ENCODE measurements at places on chromosomes 2 and 18.

GRCh38 chr2:27408601-27409320 lies 630 bp downstream of the PPM1G start:
- DNase-seq: no peak

GRCh38 chr2:10909050-10909995 lies 2.4 kb upstream of the KCNF1 start:
- DNase-seq: no peak

DNA sequence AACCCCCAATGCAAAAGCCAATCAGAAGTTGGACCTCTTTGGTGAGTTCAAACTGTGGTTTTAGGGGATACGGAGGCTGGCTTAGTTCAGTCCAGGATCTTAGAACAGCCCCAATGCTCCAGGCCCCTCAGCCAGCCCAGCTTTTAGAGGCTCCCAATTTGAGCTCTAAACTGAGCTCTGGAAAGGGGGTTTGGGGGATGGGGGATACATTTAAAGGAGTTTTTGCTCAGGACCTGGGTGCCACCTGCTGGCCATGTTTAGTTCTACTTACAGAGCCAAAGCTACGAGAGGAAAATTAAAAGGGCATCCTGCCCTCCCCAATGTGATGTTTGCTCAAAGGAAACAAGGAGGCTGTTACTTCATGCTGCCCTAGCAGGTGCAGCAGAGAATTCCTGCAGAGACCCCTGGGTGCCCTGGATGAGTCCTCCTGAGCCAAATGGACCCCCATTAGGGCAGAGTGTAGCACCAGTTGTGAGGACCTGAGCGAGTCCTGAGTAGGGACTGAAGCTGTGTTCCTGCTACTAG lies 15.9 kb upstream of the TMEM214 start:
- peak; percentile 59 for DNase-seq

- DNase-seq: peak; percentile 37
Observed at GRCh38 chr2:55013936-55014335, 36.3 kb downstream of the RTN4 start.

DNA sequence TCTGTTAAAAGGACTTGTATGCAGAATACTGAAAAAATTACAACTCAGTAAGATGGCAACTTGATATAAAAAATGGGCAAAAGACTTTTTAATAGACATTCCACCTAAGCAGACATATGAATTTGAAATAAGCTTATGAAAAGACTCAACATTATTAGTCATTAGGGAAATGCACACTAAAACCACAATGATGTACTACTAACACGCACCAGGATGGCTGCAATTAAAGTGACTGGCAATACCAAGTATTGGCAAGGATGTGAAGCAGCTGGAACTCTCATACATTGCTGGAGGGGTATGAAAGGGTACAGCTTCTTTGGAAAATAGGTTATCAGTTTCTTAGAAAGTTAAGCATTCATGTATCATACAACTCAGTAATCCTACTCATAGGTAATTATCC lies 3.2 kb upstream of the ENOSF1 start:
- no peak for DNase-seq

DNA sequence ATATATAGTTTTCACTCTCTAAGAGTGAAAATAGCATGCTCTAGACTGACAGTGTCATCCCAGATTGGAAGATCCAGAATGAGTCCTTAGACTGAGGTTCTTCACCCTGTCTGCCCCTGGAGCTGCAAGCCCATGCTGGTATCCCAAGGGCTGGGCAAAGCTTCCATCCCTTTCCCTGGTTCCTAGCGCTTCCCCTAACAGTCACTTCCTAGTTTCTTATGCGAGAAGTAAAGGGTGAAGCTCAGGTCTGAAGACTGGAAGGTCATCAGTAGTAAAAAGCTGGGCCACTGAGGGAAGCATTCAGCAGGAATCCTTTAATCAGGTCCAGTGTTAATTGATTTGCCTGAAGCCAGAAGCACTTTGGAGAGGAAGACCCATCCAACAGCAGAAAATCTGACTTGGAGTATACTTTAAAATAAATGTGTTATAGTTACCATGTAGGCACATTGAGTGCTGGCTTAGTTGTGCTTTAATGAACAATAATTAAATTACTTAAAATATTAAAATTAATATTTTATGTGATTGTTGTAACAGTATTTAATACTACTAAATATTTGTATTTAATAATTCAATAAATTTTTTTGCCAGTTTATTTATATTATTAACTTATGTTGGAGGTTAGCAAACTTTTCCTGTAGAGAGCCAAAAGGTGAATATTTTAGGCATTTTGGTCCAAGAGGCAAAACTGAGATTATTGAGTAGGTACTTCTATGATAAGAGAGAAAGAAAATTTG lies 237.9 kb downstream of the FHOD3 start:
- DNase-seq: no peak

DNA sequence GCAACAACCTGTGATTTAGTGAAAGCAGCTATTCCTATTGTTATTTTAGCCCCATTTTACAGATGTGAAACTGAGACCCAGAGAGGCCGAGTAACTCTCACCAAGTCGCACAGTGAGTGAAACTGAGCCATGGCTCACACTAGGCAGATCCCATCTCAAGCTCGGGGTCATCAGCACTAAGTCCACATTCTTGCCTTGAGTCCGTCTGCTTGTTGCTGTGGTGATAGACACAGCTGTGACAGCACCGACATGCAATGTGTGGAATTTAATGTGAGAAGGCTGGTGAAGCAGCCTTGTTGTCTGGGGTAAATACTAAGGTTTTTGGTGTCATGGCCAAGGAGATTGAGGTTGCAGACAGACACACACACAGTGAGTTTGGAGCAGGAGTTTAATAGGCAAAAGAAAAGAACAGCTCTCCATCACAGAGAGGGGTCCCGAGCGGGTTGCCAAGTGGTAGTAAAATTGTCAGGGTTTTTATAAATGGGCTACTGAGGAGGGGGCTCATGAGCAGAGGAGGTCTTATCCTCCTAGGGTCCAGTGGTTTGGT lies 40.2 kb upstream of the GMCL1 start:
- peak; percentile 95 for DNase-seq

GRCh38 chr2:28821295-28821958 lies 10.8 kb downstream of the SPDYA start:
- peak; percentile 73 for DNase-seq

DNA sequence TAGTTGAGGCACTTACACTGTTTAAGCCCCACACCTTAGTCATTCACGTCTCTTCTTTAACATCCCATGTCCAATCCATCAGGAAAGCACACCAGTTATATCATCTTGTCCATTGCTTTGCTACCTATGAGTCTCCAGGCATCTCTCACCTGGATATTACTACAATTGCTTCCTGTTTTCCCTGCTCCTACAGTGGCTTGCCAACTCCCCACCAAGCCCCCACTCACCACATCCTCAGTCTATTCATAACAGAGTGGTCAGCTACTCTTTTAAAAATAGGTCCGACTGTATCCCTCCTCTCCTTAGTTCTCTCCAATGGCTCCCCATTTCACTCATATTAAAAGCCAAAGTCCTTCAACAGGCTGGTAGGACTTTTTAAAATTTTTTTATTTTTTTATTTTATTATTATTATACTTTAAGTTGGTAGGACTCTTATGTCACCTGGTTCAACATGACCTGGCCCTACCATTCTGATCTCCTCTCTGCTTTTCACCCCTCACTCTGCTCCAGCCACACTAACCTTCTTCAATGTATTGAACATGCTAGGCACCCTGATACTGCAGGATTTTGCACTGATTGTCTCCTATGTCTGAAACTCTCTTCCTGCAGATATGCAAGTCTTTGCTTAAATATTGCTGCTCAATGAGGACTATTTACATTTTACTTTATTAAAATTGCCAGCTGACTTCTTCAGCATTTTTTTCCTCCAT lies 253.2 kb downstream of the CYRIA start:
- DNase-seq: no peak

DNA sequence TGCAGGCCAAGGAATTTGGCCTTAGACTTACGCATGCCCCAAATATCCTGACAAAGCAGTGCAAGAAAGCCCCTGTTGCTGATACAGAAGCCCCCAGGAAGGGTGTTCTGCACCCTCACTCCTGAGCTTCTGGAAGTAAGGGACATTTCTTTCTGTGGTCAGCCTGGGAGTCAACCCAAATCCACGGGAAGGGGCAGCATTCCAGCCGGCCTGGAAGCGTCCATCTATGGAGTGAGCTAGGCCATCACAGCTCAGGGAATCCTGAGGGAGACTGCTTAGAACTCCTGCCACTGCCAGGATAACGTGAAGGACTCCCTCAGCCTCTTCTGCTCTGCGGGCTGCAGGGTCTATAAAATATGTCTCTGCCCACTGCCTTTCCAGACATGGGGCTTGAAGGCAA lies 173.9 kb downstream of the ANAPC1 start:
- DNase-seq: peak; percentile 22

GRCh38 chr2:137002896-137003295 lies 237.6 kb downstream of the THSD7B start:
- DNase-seq: peak; percentile 54

DNA sequence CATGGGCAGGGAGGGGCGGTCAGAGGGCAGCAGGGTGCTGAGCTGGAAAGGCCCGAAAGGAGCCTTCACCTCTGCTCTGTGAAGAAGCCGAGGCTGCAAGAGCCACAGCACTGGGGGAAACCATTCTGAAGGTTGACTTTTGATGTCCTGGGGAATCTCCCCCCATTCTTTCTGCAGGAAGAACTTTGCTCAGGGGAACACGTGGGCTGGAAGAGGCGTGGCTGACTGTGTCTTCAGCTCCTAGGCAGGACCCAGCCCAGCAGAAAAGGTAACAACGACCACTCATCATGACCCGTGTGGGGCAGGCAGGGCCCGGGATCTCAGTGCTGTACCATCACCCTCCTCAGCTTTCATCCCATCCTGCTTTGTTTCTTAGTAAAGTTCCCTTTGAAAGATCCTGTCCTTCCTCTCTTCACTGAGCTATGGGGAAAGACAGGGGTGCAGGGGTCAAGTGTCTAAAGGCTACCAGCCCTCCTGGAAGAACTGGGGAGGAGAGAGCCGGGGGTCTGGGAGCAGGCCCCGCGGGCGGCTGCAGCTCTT lies 312.7 kb downstream of the CELF4 start:
- DNase-seq: no peak

GRCh38 chr2:31931916-31932315 lies 78.9 kb downstream of the MEMO1 start:
- no peak for DNase-seq

GRCh38 chr2:210198326-210198725 lies 26.9 kb downstream of the ACADL start:
- DNase-seq: peak; percentile 82

GRCh38 chr2:120879431-120880295 lies 144.0 kb downstream of the GLI2 start:
- peak; percentile 45 for DNase-seq

- DNase-seq: peak; percentile 88
Observed at GRCh38 chr2:40103163-40103562, 324.1 kb upstream of the THUMPD2 start.

GRCh38 chr2:238444242-238444641 lies 17.5 kb downstream of the ASB1 start:
- no peak for DNase-seq

DNA sequence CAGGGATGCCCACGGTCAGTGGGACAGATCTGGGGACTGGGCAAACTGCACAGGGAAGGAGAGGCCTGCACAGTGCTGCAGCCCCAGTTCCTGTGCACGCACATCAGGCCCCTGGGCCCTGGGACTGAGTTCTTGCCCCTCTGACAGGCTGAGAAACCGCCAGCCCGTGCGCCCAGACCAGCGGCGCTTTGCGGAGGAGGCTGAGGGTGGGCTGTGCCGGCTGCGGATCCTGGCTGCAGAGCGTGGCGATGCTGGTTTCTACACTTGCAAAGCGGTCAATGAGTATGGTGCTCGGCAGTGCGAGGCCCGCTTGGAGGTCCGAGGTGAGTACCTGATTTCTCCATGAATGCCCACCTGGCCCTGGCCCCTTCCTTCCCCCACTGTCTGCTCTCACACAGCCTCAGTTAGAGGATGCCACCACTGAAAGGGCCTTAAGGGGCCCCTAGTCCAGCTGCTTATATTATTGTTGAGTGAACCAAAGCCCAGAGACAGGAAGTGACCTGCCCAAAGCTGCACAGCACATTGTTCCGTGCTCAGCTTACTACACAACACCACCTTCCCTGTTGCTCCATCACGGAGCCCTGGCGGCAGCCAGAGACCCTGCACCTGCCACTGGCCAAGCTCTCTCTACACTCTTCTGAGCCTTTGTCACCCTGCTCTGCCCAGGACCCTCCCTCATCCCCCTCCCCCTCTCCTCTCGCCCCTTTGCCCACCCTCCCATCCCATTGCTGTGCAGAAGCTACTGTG lies 29.8 kb downstream of the SPEG start:
- no peak for DNase-seq

- DNase-seq: no peak
Observed at GRCh38 chr2:104102615-104103014, 751.3 kb upstream of the POU3F3 start.

DNA sequence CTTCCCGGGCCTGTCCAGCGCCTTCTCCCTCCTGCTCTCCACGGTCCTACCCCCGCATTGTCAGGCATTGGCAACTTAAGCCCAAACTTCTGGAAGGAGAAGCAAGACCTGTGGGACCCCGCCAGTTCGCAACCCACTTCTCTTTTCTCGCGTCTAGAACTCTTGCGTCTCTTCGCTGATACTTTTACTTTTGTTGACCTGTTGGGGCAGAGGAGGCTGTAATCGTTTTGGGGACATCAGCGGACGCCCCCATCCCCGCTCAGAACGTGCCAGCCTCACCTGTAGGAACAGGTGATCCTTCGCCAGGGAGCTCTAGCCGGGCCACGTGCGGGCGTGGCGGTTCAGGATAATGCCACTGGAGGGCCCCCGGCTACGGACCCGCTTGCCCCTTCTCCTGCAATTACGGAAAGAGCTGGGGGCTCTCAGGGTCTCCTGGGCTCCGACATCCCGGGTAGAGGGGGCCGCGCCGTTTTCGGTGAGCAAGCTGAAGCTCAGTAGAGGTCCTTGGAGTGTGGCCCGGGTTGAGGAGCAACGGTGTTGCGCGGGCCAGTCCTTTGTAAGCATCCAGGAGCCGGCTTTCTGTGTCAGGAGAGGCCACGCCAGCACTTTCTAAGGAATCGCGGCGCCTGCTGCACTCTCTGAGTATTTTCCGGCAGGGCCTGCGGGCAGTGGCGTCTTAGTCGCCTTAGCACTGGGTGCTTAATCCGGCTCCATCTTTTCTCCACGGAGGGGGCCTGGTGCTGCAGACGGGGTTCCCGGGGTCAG lies 1.6 kb downstream of the MTCL1 start:
- peak; percentile 57 for DNase-seq

DNA sequence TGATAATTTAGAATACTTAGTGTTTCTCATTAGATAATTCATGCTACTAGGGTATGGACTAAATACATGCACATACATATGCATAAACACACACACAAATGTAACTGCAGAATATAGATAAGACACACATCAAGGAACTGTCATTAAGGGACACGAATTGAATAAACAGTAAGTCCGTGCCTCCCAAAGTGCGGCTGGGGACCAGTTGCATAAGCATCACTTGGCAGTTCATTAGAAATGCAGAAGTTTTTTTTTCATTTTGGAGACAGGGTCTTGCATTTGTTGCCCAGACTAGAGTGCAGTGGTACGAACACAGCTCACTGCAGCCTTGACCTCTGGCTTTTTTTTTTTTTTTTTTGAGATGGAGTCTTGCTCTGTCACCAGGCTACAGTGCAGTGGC lies 130.0 kb upstream of the CCDC195 start:
- no peak for DNase-seq

- no peak for DNase-seq
Observed at GRCh38 chr2:236627841-236628240, 58.2 kb downstream of the ACKR3 start.
